CD8-positive, alpha-beta memory T cell (primary cell): ENCODE measurements at places on chromosomes 12 and 14. TPM values are rescaled to one million over a fixed set of nuclear protein-coding genes. Genes with fewer than 3 reads are reported as not detected.

DNA sequence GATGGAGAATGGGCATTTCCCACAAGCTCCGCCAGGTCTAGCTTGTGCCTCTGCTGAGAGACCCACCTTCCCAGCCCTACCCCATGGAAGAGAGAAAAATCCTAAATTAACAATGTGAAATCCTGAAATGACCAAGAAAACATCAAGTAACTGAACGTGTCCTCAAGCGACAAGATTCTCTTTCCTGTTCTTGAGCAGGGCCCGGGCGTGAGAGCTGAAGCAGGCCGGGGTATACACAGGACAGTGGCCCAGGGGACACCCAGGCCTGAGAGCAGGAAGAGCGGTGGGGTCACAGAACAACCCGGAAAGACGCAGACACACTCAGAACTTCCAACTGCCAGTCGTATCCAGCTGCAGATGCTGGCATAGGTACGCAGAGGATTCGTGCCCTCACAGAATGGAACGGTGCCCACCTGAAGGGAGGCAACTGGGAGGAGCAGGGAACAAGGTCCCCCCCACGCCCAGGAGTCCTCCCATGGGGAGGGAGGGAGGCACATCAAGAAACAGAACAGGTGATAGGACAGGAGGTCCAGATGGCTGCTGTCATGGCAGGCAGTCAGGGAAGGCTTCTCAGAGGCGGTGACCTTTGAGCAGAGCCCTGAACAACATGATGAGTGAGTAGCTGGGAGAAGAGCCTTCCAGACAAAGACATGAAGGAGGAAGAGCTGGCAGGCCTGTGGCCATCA lies 9.1 kb downstream of the RIMBP2 start:
- no peak for DNase-seq

DNA sequence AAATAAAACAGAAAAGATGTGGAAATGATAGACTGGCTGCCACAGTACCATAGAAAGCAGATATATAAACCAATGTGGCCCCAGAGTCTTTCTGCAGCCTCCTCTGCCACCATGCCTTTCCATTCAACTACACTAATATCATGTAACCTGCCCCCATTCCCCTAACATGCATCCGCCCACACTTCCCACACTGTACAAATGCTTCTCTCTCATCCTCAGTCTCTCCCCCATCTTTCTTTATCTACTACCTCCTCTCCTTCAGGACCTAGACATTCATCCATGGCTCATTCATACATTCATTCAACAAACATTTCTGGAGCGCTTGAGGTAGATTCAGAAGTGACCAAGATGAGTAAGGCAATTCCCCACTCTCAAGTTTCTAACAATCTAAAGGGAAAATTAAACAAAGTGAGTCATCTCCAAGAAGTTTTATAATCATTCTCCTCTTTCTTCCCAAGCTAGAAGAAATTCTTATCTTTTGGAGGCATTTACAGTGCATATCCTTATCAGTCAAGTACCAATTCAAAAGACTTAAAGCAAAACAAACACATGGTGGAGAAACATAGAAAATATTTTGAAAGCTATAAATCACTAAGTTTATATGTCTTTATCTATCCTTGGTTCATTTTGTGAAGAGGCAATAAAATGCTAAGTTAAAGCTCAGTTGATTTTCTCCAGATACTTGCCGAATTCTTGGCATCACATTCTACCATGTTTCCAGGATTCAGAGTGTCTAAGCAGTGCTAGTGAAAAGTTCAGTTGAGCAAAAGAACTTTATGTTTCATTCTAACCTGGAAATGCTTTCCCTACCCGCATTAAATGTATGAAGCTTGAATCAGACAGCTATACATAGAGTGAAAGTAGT lies 70.5 kb upstream of the FRMD6 start:
- no peak for DNase-seq

The RPS6KL1 gene
- 5.0 TPM for total RNA-seq

- DNase-seq = peak; percentile 3
Observed at GRCh38 chr12:89706986-89707702, 1.5 kb downstream of the ATP2B1 start.

The TM7SF3 gene
- total RNA-seq = 42.9 TPM

- DNase-seq = no peak
Observed at GRCh38 chr14:64238631-64239030, 55.5 kb downstream of the ESR2 start.

- DNase-seq = no peak
Observed at GRCh38 chr12:25424211-25424731, 128.8 kb downstream of the LMNTD1 start.

DNA sequence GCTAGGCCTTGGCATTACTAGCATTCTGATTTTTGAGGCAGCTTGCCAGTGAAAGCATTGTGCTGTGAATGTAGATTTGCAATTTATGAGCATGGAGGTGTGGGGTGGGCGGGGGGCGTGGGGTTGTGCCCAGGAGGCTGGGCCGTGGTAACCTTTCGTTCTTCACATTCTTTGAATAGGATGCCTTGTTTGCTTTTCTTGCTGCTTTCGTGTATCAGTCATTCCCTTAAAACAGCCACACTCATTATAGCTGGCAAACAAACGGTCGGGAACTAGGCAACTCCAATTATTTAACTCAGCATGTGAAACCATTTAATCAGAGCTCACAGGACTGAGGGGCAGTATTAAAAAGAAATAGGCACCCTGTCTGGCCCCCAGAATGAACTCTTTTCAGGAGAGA lies 115.9 kb upstream of the PELI2 start:
- DNase-seq = no peak

The GMFB gene
- total RNA-seq = 56.4 TPM

The CISTR gene
- not detected for total RNA-seq

GRCh38 chr12:42099433-42099832 lies 45.2 kb downstream of the GXYLT1 start:
- DNase-seq = no peak

GRCh38 chr12:54654926-54655325 lies 6.8 kb upstream of the DCD start:
- DNase-seq = no peak

- no peak for DNase-seq
Observed at GRCh38 chr14:75595226-75595625, 16.8 kb downstream of the FLVCR2 start.

GRCh38 chr14:97350415-97350814 lies 553.2 kb downstream of the VRK1 start:
- DNase-seq = no peak

GRCh38 chr12:123571343-123571813 lies 13.0 kb upstream of the TMED2 start:
- no peak for DNase-seq

The FLRT2 gene
- not detected for total RNA-seq

DNA sequence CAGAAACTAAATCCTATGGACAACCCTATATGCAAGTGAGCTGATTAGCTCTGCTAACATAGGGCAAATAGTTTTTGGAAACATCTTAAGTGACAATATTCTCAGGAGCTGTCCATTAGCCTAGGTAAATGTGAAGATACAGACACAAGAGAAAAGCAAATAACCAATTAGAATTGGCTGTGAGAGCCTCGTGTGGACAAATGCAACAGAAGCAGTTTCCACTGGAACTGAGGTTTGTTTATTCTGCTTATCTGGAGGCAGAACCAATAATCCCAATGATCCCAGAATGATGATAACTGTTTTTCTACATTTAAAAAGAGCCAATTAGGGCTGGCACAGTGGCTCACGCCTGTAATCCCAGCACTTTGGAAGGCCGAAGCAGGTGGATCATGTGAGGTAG lies 43.2 kb upstream of the YAF2 start:
- no peak for DNase-seq

The SCNN1A gene
- 0.93 TPM for total RNA-seq

- no peak for DNase-seq
Observed at GRCh38 chr12:129310346-129310745, 457.1 kb downstream of the GLT1D1 start.

DNA sequence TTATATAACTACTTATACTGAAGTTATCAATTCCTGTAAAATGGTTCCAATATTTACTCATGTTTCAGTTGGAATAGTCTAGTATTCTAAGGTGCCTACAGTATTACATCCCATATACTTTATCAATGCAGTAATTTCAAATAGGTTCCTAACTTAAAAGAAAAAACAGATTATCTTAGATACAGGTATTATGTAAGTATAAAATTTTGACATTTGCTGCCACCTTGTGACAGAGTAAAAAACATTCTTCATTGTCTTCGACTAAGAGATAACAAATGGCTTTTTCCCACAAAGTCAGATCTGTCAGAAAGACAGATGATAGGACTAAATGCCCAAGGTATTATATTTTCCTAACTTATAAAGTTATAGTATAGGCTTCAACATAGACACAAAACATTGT lies 78.7 kb downstream of the TXNDC16 start:
- DNase-seq = no peak

DNA sequence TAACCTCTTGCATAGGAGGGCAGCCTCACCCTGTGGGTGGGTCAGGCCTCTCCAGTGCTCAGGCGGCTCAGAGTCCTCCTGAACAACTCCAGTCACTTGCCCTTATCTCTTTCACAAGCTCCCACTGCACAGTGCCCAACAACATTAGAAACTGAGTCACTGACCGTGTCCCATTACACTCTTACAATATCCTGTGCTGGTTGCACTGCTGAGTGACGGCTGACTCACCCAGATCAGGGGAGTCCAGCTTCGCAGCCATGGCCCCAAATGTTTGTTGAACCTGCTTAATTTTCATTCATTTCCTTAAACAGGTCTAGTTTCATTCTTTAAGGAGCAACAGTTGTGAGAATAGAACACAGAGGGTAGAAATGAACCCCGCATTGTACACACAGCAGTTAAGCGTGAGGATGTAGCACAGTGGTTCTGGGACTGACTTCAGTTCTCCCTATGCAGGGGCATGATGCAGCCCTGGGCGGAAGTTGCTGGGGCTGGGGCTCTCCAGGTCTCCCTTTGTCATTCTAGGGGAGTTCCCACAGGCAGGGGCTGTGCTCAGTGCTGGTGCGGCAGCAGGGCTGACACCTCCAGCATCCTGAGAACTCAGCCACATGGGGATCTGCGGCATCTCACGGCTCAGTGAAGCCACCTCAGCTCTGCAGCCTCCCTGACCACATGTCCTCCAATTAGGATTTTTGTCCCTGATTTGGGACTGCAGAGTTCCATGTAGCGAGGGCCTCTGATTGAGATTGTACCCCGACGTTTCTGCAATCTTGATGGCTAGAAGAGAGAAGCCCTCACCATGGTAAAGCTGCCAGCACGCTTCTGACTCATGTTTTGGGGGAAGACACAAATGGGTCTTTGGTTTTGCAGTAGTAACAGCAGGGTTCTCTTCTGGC lies 16.1 kb downstream of the GPR68 start:
- peak; percentile 73 for DNase-seq

GRCh38 chr14:77151918-77152588 lies 10.5 kb upstream of the ZDHHC22 start:
- no peak for DNase-seq

The TSPAN11 gene
- not detected for total RNA-seq

DNA sequence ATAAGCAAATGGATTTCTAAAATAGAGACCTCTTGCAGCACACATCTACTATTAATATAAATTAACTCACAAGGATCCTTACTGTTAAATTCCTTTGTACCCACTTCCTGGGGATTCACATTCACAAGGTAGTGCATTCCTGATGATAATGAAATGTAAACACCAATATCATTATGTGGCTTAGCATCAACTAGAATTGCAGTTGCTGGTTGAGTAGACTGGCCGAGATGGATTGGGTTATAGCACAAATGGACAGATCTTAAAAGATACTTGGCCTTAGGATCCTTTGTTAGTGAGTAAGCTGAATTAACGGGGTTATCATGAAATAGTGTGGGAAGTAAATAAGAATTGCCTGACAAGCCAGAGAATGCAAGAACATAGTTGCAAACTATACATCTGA lies 369.1 kb downstream of the AEBP2 start:
- no peak for DNase-seq

GRCh38 chr14:50826681-50827080 lies 4.3 kb downstream of the NIN start:
- DNase-seq = no peak

- no peak for DNase-seq
Observed at GRCh38 chr12:87051621-87052020, 795.4 kb upstream of the MGAT4C start.

- no peak for DNase-seq
Observed at GRCh38 chr12:37672655-37673260, 643.8 kb upstream of the ALG10B start.

The KLHL28 gene
- 12.3 TPM for total RNA-seq

DNA sequence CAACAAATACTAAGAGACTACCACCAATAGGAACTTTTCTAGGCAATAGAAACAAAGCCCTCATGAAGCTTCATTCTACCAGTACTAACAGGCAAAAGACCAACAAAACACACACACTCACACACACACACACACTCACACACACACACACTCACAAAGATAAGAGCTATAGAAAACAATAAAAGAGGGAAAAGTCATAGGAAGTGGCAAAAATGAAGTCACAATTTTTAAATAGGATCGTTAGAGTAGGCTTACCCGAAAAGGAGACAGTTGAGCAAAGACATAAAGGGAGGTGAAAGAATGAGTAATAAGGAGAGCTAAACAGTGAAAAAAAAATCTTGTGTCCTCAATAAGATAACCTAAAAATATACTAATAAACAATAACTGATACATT lies 66.5 kb downstream of the C2CD5 start:
- no peak for DNase-seq

DNA sequence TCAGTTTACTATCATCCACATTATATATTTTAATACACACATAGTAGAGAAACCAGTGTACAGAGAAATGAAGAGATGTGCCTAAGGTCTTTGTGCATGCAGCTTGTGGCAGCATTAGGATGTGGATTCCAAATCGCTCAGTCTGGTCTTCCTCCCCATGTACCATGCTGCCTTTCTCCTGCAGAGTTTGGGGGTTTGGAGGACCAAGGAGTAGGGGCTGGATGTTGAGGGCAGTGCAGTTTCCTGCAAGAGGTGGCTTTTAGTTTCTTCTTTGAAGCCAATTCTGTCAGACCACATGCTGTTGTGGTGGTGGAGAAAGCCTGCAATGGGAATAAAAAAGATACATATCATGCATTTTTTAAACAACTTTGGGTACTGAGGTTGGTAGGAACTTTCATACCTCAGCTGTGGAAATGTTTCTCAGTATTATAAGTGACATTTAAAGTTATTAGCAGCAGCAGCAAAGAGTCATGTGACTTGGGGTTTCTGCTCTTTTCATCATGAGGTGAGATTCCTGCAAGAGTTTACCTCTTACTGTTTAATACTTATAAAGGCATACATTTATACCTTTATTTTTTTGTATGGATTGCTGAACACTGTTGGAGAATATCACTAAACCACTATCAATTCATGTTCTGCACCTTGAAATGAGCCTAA lies 34.4 kb downstream of the TESPA1 start:
- DNase-seq = no peak

GRCh38 chr14:96225745-96226151 lies 21.1 kb downstream of the BDKRB2 start:
- no peak for DNase-seq

The HEBP1 gene
- 13.6 TPM for total RNA-seq

The SERPINA10 gene
- total RNA-seq = not detected

DNA sequence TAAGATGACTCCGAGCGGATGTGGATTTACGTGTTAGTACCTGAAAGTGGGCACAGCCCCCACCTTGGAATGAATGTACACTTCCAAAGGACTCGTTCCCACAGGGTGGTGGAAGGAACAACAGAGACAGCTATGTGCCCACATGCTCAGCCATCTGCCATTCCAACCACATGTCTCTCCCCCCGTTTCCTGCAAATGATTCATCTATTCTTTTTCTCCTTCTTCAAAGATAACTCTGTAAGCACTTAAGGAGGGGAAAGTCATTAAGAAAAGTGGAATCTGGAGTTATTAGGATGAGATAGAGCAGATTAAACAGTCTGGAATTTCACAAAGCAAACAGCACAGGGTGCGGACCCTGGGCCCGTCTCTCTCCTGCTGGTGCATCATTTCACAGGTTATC lies 18.5 kb upstream of the DUSP6 start:
- no peak for DNase-seq
